ENCODE measurements at places on chromosomes 16 and 17.

- DNase-seq, result no peak
Observed at GRCh38 chr17:73404246-73404645, 92.4 kb upstream of the CDC42EP4 start.

DNA sequence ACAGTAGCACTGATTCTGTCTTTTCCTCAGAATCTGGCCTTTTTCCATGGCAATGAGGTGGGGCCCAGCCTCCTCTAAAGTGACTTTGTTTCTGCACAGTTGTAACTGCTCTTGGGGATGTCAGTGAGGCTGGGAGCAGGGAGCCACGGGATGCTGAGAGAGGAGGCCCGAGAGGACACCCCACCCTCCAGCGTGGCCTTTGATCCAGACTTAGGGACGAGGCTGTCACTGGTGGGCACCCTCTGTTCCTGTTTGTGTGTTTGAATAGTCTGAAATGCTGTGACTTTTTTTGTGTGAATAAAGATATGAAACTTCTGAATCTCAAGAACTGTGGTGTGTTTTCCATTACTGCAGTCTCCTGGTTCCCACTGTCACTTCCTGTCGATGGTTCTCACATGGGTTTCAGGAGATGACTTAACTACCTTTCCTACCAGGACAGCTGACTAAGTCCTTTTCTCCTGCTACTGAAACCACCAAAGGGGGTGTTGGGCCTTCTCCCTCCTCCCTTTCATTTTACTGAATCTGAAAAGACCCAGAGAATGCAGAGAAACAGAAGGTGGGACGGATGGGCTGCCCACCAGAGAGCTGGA is 18.6 kb downstream of the KCTD2 start:
- DNase-seq, result no peak

GRCh38 chr16:52035436-52035835 is 511.5 kb downstream of the TOX3 start:
- DNase-seq, result no peak

DNA sequence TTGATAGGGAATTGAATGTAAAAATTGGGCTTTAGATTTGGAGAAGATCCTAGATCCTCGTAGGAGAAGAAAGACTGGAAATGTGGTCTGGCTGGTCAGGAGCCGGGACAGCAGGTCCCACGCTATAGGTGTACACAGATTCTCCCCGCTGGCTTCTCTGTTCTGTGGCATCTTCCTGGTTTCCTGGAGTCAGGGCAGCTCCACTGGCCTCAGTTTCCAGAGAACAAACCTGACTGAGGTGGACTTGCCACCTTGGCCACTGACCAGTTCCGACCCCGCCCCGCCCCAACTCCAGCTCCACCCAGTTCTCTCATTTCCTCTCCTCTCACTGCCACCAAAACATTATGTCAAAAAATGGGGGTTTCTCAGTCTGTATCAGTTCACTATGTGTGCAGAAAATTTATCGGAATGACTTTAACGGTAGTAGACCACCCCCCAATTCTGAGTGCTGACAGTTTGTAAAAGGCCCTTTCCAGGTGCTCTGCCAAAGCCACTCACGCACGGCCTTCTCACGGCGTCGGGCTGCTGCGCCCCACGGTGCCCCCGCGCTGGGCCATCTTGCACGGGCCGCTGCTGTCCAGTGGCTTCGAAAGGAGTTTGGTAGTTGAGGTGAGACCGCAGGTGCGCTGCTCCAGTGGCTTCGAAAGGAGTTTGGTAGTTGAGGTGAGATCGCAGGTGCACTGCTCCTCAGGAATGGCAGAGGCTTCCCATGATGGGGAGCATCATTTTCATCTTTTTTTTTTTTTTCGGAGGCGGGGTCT is 161.4 kb upstream of the CHMP6 start:
- no peak for DNase-seq

DNA sequence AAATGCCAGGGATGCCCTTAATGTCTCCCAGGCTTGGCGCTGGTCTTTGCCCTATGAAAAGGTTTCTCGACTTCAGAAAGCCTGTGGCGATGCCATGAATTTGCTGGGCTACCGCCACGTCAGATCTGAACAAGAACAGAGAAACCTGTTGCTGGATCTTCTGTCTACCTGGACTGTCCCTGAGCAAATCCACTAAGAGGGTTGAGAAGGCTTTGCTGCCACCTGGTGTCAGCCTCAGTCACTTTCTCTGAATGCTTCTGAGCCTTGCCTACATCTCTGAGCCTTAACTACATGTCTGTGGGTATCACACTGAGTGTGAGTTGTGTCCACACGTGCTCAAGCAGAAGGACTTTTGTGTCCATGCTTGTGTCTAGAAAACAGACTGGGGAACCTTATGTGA is 11.4 kb downstream of the CHST4 start:
- no peak for DNase-seq

DNA sequence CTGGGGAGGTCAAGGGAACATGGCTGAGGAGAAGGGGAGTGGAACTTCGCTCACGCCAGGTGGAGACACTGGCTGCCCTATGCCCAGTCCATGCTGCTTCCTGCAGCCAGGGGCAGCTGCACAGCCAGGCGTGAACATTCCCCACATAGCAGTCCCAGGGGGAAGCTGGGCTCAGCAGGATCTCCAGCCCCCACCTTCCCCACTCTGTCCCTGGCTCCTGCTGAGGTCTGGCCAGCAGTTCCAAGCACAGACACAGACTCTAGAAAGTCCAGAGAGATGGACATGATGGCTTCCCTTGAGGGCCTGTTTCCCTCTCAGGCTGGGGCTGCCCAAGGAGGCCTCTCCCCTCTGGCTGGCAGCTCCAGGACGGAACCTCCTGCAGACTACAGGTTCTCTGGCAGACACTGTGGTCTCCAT is 9.3 kb downstream of the JUP start:
- no peak for DNase-seq

DNA sequence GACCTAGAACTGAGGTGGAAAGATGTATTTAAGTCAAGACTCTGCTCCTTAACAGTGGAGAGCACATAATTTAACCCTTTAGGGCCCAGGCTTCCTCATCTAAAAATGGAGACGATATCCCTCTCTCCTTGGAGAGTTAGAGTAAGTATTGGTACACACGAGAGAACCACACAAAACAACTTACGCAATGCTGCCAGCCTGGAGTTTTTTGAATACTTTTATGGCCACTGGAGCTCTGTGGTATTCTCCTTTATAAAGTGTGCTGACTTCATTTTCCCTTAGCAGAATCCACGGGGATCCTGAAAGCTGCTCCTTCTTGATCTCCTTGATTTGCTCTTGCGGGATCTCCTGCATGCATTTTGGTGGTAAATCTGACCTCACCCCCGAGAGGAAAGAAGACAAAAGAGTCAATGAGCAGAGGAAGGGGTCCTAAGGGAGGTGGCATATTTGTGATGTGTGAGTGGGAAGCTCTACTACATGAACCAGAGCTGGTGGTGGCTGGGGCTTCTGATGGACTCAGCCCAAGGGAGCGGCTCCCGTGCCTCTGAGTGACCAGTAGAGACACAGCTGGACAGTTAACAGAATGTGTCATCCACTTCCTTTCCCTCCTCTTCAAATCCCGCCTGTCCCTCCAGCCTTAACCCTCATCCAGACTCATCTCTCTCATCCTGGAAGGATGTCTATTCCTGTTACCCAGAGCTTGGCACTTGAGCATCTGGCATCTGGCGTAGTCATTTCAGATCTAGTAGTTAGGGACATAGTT is 9.4 kb downstream of the MLKL start:
- DNase-seq, result no peak

GRCh38 chr16:31438414-31438813 is 4.2 kb downstream of the ZNF843 start:
- DNase-seq, result no peak

DNA sequence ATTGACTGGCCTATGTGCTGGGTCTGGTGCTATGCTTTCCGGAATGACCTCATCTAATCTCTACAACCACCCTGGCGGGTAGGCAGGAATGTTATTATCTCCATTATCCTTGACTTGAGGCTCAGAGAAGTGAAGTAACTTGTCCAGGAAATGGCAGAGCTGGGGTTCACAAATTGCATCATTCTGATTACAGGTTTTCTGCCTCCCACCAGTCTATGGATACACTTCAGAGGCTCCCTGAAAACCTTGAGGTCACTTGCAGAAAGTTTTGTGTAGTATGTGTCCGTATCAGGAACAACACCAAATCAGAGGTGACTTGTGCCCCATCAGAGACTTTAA is 19.1 kb downstream of the NOD2 start:
- no peak for DNase-seq

DNA sequence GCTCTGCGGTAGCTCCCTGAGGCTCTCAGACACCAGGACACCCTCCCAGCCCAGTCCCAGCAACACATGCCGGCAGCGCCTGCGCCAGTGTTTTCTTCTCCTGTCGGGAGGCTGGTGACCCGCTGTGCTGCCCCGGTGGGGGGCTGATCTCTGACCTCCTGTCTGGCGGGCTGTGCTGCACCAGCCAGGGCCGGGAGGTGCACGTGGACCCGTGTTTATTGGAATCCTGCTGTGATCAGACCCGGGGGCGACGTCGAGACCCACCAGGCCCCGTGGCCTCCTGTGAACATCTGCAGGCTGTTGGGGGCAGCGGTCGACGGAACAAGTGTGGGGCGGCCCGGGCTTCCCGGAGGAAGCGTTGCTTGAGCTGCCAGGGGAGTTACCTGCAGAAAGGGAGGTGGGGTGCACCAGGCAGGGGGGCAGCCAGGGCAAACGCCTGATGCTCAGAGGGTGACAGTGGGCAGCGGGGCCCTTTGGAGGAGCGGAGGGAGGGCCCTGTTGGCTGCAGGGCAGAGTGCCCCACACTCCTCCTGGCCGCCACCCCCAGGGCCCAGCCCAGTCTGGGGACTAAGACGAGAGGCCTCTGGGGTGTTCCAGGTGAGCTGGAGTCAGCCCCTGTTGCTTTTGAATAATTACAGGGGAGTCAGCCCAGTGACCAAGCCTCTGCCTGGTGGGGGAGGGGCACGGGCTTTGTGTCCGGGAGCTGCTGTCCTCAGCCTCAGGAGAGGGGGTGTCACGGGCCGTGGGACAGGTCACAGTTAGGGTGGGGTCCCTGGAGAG is 2.3 kb upstream of the SSTR5 start:
- DNase-seq, result no peak

DNA sequence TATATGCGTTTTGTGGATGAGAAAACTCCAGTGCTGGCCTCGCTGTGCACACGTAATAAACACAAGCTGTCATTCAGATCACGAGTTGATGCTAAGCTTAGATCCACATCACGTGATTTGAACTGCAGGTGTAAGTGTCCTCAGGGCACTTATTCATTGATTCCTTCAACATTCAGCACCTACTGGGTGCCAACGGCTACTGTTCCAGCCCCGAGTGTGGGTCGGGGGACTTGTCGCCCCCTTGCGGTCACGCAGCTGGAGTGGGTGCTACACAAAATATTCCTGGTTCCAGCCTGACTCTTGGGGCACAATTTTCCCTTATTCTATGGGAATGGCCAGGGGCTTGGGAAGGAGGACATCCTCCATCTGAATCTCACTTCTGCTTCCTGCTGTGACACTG is 29.9 kb upstream of the GINS2 start:
- no peak for DNase-seq

GRCh38 chr17:78369791-78370381 is 8.6 kb upstream of the PGS1 start:
- no peak for DNase-seq

DNA sequence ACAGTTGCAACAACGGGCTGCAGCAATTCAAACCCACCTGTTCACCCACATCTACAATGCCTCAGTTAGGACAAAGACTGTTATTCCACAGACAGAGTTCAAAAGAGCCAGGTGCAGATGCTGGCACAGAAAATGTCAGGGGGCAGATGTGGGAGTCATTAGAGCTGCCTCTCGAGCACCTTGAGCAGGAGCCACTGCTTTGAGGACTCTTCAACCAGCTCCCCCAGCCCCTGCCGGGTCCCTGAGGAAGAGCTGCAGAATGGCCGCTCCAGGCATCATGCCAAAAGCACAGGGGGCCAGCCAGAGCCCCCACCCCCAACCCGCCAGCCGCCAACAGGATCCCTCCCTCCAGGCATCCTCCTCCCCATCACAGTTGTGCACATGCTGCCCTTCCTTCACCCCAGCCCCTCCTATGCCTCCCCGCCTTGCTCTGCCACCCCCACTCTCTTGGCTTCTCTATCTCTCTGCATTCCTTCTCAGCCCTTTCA is 20.8 kb downstream of the C17orf67 start:
- DNase-seq, result no peak

DNA sequence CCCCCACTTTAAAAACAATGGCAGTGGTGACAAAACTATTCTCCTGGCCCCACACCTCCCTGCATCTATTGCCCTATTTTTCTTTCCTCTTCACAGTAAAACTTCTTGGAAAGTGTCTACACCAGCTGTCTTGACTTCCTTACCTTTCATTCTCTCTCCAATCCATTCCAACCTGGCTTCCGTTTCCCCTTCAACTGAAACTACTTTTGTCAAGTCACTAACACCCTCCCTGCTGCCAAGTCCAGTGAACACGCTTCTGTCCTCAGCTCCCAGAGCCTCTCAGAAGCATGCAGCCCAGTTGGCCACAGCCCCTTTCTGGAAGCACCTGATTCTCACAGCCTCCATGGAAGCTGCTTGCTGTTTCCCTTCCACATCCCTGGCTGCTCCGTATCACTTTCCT is 4.0 kb upstream of the SCN4A start:
- no peak for DNase-seq

- DNase-seq, result no peak
Observed at GRCh38 chr16:31404353-31405064, 11.4 kb downstream of the ITGAD start.

- no peak for DNase-seq
Observed at GRCh38 chr17:17684906-17685774, 3.9 kb downstream of the RAI1 start.

- no peak for DNase-seq
Observed at GRCh38 chr16:29811170-29811895, 660 bp upstream of the PRRT2 start.

GRCh38 chr16:50314665-50315064 is 48.3 kb downstream of the ADCY7 start:
- no peak for DNase-seq

- no peak for DNase-seq
Observed at GRCh38 chr17:47866941-47867340, 16.0 kb upstream of the SP6 start.

DNA sequence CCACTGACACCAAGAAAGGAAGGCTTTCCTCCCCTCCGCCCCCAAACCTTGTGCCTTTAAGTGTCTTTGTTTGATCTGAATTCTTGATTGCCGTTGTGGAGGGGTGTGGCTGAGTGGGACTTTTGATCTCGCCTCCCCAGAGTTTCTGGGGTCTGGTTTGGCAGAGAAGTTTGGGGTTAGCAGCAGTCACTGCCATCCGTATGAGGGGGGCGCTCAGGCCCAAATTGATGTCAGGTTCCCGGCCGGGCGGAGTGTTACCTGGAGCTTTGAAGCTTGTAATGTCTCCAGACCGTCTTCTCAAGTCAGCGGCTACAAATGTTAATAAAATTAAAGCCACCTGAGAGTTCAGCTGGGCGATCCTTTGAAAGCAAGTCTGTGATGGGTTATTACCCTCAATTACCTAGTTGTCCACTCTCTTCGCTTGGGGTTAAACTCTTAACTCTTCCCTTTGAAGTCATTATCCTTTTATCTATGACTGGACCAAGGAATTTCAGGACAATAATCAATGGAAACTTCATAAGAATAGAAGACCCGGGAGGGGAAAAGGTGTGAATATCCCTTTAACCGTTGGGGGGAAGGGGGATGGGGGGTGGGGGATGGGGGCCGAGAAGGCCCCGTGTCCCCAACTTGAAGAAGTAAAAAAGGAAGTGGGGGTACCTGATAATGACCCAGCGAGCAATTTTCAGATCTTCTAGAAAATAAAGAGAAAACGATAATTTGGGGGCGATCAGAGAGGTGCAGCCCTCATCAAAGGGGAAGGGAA is 31.8 kb upstream of the AXIN2 start:
- DNase-seq, result no peak

Data from stimulated activated CD4-positive, alpha-beta T cell treated with anti-CD3 and anti-CD28 coated beads, Interleukin-4, amount 100 ng/mL, for 48 hours (primary cell).